Stimulated activated CD8-positive, alpha-beta memory T cell treated with anti-CD3 and anti-CD28 coated beads, Interleukin-4, amount 100 ng/mL, for 1 hour (primary cell): ENCODE measurements at places on chromosomes 12 and 14.

DNA sequence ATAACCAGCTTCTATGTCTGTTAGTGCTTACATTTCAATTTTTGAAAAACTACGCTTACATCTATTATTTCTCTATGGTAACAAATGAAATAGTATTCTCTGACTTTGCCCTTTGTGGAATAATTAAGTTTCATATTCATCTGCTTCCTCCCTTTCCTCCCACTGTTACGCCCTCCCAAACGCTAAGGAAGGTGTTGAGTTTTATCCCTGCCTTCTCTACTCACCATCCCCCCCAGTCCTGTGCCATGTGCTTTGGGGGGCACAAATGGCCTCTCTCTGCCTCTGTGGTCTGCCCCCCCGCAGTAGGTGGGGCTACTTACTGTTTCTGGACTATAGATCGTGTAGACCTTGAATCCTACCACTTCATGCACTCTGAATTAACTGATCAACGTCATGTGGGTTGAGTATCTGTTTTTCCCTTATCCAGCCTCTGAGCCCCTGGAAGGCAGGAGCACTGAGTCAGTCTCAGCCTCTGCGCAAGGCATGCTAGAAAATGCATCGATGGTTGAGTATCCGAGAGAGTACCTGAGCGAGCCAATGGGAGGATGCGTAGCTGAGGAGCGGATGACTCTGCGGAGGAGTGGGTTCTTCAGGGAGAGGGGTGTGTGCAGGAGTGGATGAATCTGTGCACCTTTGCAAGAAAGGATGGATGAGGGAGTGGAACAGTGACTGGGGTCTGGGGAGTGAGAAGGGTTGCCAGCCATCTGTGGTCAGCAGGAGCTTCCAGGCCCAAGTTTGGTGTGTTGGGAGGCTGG, 114.5 kb upstream of the RTL1 start:
- DNase-seq: no peak

DNA sequence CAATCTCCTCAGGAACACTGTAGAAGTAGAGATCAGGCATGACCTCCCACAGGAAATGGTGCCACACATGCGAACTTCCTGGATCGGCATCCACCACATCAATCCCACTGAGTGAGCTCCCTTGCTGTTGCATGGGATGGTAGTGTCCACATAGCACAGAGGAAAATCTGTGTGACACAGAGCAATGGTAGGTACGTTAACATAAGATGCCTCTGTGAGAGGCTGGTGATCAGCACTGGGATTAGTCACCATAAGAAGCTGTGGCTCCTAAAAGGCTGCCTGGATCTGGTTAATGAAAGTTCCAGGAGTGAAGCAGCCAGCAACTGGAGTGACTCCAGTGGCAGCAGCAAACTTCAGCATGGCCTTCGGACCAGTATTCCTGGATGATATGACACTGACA, 21.8 kb downstream of the WDHD1 start:
- no peak for DNase-seq

DNA sequence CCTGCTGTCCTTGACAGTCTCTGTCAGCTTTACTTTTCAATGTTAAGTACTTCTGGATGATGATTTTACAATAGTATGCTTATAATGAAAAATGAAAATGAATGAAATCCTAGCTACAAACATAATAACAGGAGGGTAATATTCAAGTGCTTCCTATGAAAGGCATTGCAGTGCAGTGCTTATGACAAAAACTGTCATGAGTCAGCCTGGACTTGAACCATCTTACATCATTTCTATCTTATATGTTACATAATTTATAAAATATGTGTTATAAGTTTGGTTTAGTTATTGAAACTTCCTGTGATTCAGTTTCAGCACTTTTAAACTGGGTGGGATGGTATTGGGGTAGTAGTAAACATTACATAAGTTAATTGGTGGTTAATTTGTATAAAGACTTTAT, 451.7 kb downstream of the TMEM117 start:
- DNase-seq: no peak

DNA sequence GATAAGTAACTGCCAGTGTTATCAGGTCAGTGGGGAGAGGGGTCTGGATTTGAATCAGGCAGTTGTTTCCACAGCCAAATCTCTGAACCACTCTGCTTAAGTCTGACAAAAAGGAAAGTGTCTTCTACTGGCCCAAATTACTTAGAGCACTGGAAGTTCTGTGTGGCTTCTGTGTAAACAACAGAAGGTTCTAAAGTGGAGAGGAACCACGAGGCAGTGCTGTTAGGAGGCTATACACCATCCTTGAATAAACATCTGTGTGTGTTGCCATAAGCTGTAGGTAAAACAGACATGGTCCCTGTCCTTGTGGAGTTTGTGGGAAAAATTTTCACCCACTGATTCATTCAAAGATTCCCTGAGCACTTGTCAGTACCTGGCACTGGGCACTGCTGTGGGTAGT, 50.0 kb downstream of the GALNT4 start:
- no peak for DNase-seq

DNA sequence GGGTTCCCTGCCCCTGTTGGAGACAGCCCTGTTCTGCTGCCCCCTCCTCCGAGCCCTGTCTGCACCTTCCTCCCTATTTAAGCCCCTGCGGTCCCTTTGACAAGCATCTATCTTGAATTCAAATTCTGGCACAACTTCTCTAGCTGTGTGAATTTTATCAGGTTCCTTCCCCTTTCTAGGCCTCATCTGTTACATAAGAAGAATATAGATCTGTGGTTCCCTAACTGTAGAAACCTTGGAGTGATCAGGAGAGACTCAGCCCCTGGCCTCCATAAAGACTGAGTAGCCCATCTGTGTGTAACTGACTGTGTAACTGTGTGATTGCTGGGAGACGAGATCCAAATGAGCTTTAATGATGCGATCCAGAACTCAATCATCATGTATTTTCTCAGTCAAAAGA, 13.0 kb upstream of the RACGAP1 start:
- no peak for DNase-seq

DNA sequence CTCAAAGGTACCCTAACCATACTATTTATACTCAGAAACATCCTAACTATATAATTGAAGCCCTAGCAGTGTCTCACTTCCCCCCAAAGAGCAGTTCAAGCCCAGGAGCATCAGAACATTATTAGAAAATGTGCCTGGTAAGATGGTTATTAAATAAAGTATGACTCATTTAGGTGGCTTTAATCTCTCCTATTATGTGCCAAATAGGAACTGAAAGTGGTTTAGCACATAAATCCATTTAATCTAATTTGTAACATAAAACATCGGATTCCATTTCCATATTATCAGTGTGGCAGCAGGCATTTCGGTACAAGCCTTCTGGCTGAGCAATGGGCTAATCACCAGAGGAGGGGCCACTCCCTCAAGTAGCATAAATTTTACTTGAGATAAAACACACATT, 395.2 kb upstream of the TMTC1 start:
- DNase-seq: no peak

- no peak for DNase-seq
These were observed 31.3 kb downstream of the MIA2 start for GRCh38 chr14:39265033-39265432.

- no peak for DNase-seq
These were observed 54.3 kb downstream of the SLC41A2 start for GRCh38 chr12:104903648-104904423.

DNA sequence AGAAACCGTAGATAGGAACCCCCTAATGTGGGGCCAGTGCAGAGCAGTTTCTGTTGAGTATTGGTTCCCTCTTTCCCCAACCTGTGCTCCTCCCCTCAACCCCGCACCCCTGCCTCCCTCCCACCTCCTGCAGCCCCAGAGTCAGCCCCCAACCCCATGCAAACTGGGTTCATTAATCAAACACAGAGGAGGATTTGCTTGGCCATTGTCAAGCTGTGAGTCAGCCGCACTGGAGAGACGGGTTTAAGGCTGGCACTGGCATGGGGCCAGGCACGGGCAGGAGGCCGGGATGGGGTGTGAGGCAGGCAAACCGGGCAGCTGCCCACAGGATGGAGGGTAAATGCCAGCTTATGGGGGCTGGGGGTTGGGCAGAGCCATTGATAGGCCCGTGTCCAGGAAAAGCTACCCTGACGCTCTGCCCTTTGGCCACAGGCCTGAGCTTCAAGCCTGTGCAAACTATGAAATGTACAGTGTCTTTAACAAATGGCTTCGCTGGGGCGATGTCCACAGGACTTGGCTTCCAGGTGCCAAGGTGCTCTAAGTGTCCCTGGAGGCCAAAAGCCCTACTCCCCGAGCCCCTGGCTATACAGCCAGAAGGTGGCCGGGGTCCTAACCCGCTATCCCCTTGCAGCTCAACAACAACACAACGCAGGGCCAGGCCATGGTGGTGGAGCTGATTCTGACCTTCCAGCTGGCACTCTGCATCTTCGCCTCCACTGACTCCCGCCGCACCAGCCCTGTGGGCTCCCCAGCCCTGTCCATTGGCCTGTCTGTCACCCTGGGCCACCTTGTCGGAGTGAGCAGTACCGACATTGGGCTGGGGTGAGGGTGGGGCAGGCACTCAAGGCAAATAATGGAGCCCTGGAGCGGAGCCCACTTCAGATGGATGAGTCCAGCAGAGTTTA, 1.4 kb downstream of the AQP5 start:
- no peak for DNase-seq

DNA sequence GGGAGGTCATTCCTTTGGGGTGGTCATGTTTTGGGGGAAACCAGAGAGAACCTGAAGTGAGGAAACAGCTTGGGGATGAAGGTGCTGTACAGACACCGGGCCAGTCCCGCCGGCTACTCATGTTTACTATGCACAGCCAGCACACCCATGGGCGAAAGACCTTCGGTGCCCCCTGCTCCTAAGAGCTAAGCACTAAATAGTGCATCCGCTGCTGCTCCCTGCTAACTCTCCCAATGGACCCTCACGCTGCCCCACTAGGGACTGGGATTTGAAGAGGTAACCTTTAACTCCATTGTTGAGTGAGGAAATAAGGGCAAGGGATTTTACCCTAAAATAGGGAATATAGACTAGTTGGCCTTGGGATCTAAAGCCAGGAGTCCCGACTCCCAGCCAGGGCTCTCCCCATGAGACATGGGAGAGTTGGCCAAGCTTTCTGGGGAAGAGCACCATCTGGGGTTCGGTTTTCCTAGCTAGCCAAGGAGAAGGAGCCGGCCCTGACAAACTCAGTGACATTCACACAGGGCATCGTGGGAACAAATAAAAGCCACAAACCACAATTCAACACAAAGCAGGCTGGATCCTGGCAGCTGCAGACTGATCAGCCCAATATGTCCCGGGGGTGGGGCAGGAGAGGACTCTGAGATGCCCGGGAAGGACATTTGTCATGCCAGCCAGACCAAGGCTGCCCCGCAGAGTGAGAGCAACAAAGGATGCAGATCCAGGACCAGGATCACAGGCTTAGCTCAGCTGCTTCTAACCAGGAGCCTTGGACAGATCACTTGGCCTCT, 91.7 kb downstream of the SINHCAF start:
- no peak for DNase-seq

GRCh38 chr12:48377646-48378045, 26.9 kb upstream of the ZNF641 start:
- no peak for DNase-seq

GRCh38 chr12:25840678-25841465, 117.6 kb upstream of the RASSF8 start:
- DNase-seq: no peak

DNA sequence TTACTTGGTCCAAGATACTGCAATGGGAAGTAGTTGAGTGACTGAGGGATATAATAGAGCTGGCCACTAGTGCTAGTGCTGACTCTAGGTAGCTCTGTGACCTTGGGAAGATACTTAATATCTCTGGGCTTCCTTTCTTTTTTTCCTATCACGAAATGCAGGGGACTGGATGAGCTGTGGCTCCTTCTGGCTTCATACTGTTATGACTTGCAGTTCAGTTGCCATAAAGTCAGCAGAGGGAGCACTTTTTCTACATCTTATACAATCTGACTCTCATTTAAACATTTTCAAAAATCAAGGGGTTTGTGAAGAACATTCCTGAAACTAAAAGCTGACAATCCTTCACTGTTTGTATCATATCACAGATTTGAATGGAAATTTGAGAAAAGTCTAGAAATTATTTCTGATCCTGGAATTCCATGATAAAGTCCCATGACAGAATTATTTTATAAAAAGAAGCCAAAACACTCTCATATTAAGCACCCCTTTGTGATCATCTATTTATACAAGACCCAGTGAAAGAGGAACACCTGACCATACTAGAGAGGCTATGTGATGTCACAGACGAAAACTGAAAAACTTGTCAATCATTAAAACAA, 5.3 kb downstream of the BHLHE41 start:
- DNase-seq: no peak

DNA sequence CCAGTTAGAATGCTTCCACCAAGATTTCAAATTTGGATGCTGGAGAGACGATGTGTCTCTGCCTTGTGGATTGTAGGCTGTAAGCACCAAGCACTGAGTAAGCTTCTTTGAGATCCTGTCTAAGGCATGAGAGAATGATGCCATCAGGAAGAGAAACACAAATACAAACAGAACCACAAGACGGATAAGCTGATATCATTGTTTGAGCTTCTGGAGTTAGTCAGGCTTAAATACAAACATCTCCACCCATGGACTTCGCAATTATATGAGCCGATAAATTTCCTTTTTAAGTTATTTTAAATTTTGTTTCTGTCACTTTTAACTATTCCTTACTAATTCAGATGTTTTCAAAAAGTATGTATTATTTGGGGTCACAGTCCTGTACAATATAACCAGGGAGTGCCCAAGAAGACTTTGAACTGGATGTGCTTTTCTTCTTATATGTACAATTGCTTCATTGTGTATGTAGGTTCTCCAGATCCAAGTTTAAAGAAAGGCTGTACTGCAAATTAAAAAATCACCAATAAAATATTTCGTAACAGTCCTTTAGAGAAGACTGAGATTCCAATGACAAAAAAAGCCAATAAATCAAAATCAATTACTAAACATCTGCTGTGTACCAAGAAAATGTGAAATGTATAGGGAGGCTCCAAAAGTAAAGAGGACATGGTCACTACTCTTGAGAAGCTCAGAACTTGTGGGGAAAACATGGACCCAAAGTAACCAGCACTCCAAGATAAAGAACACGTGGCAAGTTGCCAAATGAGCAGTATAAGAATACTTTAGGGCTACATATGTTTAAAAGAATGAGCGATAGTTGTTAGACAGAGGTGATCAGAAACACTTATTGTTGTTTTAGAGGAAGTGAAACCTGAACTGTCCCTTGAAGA, 274.1 kb downstream of the ADAMTS20 start:
- no peak for DNase-seq

DNA sequence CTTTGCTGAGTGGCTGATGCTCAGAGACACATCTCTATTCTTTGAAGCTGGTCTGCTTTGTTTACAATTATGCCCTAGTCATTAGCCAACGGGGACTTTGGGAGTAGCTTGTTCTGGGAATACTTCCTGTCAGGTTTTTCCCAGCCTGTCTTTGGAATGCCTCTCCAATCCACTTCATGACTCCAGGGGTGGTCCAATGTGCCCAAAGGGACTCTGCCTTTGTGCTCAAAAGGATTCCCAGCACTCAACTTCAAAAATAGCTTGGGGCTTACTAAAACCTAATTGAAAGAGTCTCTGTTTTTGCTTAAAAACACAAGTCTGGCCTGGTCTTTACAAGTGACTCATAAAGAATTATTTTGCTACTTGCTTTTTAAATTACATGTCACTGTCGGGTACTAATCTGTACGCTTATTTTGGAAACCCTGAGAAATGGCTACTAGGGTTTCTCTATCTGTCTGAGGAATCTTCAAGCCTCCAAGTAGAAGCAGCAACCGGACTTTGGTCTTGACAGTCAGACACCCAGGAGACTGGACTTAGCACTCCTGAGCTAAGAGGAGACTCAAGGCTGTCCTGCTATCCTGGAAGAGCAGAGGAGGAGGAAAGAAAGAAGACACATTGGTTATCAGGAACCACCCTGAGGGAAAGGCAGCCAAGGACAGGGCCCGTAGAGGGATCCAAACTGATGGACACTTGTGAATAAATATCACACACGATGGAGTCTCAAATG, 20.7 kb downstream of the PHLDA1 start:
- DNase-seq: no peak
